ENCODE measurements at places on chromosomes 3 and 15.

DNA sequence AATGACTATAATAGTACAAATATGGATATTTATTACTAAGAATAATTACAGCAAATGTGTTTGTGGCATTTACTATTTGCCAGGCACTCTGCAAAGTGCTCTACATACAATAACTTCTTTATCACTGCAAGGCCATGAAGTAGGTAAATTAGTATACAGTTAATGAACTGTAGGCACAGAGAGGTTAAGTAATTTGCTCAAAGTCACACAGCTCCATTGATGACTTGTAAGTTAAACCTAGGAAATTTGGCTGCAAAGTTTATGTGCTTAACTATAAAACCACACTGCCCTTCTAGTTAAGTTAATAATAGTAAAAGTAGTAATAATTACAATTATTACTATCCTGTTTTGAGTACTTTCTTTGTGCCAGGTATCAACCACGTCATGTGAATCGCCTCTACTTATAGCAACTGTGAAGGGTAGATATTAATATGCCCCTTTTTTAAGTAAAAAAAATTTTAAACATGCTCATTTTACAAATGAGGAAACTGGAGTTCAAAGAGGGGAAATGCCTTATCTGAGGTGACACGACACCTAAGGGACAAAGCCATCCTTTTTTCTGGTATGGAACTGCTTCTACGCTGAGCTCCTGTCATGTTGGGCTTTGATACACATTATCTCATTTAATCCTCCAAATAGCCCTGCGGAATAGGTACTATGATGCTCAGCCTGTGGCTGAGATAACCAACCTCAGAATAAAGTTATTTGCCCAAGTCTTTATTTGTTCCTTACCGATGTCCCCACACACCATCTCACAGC is 8.5 kb downstream of the BHLHE40 start:
- no peak for DNase-seq

- no peak for DNase-seq
These were observed 22.9 kb downstream of the COLQ start for GRCh38 chr3:15498431-15499214.

GRCh38 chr3:74561881-74562280 is 52.6 kb downstream of the CNTN3 start:
- DNase-seq = no peak

- no peak for DNase-seq
These were observed 306.6 kb upstream of the TGFBR2 start for GRCh38 chr3:30299674-30300385.

Measured in caudate nucleus (tissue), 63 donors.